ENCODE measurements at places on chromosomes 3 and 15.

DNA sequence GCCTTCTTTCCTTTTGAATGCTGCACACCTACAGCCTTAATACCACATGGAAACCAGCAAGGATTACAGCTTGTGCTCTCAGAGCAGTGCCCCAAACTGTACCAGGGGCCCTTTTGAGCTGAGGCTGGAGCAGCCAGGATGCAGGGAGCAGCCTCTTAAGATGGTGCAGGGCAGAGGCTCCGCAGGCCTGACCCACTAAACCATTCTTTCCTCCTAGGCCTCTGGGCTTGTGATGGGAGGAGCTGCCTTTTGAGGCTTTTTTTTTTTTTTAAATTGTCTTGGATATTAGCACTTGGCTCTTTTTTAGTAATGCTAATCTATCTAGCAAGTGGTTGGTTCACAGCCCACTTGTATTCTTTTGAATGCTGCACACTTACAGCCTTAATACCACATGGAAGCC lies 37.7 kb downstream of the PFN2 start:
- DNase-seq: no peak

DNA sequence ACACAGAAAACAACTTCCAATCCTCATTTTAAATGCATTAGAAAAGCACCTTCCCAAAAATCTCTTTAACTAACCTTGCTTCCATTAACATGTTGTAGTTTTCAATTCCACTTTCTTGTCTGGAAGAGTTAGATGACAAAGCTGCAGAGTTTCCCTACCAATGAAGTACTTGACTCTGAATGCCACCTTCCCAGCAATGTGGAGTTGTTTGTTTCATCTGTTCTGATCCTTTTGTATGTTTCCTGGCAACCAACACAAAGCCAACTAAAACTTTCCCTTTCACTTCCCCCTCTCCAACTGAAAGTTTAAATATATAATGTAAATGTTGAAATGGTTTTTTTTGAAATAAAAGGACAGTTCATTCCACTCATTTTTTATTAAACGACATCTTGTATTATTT lies at the start of gene WDR49:
WDR49 (minus strand) TSS at position 183 of the 400 bp plus-strand sequence. CDS start 517 bp downstream, outside the sequence.
- no peak for DNase-seq

DNA sequence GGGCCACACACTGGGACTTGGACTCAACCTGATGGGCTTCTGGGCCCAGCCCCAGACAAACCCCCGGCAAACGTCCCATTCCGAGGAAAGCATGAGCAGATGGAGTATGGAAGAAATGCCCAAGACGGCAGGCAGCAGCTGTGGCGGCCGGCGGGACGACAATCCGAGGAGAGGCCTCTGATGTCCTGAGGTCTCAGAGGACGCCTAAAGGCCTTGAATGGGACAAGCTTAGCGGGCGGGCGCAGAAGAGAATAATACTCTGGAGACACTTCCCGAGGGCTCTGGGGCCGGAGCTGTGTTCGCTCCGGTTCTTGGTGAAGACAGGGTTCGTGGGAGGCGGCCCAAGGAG lies 482 bp upstream of the OGG1 start:
- DNase-seq: no peak

GRCh38 chr3:135784557-135784956 lies 181.0 kb upstream of the PPP2R3A start:
- DNase-seq: no peak

DNA sequence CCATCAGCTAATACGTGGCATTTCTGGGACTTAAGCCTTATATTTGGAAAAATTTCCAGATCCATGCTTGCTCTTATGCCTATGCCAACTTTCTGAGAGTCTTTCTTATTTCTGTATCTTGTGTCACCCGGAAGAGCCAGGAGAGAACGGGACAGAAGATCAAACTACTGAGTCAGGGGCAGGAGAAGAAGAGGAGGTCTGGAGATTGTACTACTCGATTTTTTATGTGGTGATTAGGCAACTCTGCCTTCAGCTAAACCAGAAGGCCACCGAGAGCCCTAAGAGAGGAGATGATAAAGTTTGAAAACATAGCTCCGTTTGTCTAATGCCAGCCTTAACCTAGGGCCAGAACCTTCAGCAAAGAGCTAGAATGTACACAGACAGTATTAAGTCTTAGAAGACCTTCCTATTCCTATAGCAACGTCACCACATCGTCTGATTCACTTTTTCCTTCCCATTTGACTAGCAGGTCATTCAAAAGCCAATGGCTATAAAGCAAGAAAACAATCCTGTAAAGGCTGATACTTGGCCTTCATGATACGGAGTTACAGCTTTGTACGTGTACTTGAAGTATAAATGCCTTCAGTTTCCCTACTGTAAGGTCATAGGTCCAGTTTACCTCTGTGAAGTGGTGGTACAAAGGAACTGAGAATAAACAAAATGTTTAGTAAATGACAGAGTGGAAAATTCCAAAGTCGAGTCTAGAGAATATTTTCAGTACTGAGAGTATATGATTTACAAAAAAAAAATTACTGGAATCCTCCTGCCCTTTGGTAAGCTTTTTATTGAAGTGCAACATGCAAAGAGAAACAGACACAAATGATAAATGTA lies 96.1 kb upstream of the ICE2 start:
- DNase-seq: no peak

DNA sequence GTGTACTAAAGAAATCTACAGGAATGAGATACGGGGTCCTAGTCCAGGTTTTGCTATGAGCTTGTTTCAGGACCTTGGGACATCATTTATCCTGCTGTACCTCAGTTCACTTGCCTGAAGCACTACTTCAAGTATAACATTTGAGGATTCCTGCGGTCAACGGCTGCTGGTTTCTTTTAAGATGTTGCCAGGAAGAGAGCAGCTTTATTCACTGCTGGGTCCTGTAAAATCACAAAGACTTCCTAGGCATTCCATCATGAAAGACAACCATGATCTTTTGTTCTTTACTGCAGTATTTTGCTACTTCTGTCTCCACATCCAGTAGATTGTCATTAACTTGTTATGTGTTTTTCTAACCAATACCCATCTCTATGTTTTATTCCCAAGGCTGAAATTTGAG lies 61.0 kb upstream of the PYDC2 start:
- no peak for DNase-seq

GRCh38 chr3:122021811-122022401 lies at the start of gene ILDR1:
TSS of gene ILDR1 (minus strand) at chr3:122022247. CDS start at chr3:122022077, 170 bp downstream.
- no peak for DNase-seq

- DNase-seq: no peak
Observed at GRCh38 chr3:141920701-141921100, 44.3 kb downstream of the ATP1B3 start.

GRCh38 chr3:131605916-131606315 lies 103.1 kb upstream of the MRPL3 start:
- DNase-seq: no peak

DNA sequence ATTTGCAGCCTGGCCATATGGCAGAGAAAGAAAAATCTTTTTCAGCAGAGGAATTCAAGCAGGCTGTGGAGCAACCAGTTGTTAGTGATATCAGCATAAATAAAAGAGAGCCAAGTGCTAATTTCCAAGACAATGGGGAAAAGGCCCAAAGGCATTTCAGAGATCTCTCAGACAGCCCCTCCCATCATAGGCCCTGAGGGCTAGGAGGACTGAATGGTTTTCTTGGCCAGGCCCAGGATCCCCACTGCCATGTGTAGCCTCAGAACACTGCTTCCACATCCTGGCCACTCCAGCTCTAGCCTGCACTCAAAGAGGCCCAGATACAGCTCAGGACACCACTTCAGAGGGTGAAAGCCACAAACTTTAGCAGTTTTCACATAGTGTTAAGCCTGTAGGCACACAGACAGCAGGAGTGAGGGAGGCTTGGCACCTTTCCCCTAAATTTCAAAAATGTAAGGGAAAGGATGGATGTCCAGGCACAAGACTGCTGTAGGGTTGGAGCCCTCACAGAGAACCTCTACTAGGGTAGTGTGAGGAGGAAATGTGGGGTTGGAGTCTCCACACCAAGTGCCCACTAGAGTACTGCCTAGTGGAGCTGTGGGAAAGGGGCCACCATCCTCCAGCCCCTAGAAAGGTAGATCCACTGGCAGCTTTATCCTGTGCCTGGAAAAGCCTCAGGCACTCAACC lies 191.4 kb downstream of the TBL1XR1 start:
- DNase-seq: no peak

DNA sequence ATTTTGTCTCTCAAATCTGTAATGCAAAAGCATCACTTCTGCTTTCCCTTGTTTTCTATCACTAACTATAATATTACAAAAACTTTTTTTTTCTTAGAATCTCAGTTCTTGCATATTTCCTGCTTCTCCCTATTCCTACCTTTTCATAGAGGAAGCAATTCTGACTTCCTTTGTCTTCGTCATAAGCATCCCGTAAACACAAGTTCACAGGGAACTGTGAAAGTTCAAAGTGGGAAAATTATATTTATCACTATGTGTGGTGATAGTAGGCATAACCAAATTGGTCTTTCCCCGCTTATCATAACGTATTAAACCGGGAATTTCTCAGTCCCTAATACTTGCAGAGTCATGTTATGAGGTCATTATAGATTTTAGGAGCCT lies 22.3 kb downstream of the CD200 start:
- DNase-seq: no peak

DNA sequence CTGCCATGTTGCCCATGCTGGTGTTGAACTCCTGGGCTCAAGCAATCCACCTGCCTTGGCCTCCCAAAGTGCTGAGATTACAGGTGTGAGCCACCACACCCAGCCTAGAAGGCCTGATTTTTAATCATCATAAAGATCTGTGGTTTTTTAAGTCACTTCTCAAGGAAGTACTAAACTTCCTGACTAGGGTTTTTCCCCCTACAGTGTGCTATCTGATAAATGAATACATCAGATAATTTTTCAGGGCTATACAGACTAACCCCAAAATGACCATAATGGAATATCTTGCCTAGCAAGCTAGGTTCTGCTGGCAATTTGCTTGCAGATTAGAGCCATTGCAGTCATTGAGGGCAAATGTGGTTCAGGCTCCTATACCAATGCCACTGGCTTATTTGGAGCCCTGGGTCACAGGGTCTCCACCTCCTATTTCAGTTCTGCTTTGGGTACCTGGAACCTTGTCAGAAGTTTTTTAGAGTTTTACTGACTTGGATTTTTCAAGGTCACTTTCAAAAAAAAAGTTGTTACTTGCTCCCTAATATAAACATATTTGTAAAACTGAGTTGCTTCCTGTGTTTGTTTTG lies 80.8 kb downstream of the SLC49A4 start:
- no peak for DNase-seq
